ENCODE measurements at places on chromosomes 1 and 21.

GRCh38 chr1:59124166-59124565 is 172.7 kb upstream of the FGGY start:
- DNase-seq, result no peak

DNA sequence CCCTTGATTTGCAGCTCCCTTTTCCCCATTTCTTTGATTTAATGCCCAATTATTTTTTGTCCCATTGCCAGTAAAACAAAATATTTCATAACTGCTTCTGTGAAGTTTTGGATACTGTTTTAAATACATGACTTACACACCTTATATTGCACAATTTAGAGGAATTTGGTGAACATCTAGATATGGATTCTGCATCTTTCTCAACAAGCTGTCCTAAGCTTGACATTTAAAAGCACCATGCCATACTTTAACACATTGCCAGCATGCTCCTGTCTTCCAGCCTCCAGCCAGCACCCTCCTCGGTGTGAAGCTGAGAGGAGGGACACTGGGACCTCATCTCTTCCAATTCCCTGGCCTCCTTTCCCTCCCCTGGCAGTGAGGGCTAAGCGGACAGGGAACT is 167.6 kb downstream of the SEC16B start:
- DNase-seq, result no peak

GRCh38 chr1:36446271-36446670 is 4.0 kb downstream of the OSCP1 start:
- peak; percentile 69 for DNase-seq

DNA sequence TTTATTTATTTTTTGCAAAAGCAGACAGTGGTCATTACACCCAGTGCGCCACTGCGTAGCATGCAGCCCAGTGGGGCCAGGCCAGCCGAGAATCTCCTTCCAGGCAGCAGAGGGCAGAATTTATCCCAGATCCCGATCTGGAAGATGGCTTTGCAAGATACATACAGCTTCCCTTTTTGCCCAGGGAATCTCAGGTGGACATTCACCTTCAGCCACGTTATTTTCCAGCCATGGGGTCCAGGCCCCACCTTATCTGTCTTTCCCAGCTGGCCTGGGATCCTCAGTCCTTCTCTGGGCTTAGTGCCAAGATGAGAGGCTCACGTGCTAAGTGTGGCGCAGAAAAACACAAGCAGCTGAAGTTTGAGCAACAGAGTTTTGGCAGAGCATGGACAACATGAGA is 123.6 kb downstream of the AJAP1 start:
- no peak for DNase-seq

GRCh38 chr1:229597877-229598276 is 28.0 kb downstream of the TAF5L start:
- DNase-seq, result no peak

GRCh38 chr1:201198598-201198997 is 8.0 kb downstream of the IGFN1 start:
- DNase-seq, result no peak

- DNase-seq, result no peak
Observed at GRCh38 chr1:225940385-225941151, 452 bp downstream of the LEFTY2 start.

DNA sequence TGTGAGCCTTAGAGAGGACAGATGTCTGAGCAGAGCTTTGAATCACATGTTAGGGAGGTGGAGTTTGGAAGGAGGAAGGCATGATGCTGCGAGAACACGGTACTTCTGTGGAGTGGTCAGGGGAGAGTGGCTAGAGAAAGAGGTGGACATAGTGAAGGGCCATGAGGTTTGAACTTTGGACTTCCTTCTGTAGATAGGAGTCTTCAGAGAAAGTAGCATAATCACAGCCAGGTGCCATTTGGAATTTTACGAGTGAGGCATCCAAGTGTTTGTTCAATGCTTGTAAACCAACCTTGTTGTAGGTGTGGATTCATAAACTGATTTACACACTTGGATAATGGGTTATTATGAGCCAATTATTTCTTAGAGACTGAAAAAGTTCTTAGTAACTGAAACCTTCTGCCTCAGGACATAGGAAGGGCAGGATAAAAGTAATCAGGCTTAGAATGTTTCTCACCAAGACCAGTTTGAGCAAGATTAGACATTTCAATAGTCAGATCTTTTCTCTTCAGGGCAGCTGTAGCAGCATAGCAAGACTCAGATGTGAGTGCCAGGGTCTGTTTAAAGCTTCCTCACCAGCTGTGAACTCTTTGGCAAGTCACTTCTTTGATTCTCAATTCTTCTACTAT is 83.5 kb upstream of the HMCN1 start:
- no peak for DNase-seq

GRCh38 chr1:87560137-87560536 is 231.5 kb downstream of the LMO4 start:
- no peak for DNase-seq

DNA sequence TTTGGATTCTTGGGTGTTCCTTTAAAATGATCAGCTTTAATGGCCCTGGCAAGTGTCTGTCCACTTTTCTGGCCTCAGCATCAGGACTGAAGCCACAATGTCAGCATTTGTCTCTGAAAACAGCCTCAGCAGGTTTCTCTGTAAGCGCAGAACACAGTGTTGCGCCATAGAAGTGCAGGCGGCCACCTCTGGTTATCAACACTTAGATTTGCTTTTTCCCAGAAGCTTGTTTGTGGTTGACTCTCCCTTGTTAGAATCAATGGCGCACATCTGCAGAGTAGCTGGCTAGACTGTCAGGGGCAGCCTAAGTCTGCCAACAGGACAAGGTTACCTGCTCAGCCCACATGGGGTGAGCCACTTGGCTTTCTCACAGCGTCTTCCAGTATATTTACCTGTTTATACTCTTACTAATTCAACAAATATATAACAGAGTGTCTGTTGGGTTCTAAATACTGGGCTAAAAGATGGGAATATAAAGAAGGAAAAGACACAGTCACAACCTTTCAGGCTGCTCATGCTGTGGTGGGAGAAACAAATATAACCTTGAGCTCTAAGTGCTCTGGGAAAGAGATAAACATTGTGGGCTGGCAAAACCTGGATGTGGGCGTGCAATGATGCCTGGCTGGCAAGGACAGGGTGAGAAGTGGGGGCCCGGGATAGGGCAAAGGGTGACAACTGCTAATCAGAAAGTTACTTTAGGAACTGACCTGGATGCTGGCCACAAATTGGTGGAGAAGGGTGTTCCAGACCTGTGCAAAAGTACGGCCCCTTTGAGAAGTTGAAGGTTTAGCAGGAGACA is 149.3 kb upstream of the KIAA0040 start:
- no peak for DNase-seq

DNA sequence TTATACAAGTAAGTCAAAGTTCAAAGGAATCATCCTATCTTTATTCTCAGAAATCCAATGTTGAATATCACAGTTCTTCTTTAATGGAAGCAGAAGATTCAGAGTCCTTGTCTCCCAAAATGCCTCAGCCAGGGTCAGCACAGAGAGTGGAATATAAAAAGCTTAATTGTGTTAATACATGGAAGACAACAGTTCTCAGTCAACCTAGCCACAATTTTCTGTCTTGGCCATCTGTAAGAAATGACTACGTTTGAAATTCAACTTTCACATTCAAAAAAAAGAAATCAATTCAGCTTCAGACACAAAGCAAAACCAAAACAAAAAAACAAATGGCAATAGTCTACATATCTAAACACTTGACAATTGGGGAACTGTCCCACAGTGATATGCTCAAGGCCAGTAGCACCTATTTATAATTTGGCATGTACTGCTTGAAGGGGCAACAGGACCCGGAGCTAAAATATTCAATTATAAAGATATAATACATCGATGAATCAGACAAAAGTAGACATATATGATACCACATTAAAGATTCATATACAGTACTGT is 27.3 kb upstream of the GLIS1 start:
- no peak for DNase-seq

GRCh38 chr1:107867422-107867821 is 97.6 kb downstream of the VAV3 start:
- no peak for DNase-seq

DNA sequence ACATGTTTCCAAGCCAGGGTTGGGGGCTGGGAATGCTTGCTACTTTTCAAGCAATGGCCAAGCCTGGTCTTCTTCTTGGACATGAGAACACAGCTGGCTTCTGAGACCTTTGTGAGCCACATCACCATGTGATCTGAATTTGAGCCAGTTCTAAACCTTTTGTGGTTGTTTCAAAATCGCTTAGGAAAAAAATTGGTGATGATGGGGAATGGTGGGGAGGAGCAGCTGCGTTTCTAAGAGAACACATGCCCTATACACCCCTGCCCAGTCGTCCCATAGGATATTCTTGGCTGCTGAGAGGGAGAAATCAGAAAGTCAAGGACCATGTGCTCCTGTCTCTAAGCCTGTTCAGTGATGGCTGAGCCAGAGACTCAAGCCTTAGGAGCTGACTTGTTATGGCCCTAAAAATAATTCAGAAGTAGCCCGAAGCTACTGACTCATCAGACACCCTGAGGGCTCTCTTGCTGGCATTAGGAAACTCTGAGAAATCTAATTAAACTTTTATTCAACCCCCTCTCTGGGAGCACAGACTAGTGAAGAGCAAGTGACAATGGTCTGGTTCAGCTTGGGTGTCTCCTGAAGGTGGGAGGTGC is 30.5 kb downstream of the CCDC185 start:
- DNase-seq, result no peak

GRCh38 chr1:11550664-11551283 is 71.8 kb downstream of the DISP3 start:
- peak; percentile 25 for DNase-seq

GRCh38 chr1:239233626-239234025 is 152.7 kb upstream of the CHRM3 start:
- DNase-seq, result peak; percentile 5

DNA sequence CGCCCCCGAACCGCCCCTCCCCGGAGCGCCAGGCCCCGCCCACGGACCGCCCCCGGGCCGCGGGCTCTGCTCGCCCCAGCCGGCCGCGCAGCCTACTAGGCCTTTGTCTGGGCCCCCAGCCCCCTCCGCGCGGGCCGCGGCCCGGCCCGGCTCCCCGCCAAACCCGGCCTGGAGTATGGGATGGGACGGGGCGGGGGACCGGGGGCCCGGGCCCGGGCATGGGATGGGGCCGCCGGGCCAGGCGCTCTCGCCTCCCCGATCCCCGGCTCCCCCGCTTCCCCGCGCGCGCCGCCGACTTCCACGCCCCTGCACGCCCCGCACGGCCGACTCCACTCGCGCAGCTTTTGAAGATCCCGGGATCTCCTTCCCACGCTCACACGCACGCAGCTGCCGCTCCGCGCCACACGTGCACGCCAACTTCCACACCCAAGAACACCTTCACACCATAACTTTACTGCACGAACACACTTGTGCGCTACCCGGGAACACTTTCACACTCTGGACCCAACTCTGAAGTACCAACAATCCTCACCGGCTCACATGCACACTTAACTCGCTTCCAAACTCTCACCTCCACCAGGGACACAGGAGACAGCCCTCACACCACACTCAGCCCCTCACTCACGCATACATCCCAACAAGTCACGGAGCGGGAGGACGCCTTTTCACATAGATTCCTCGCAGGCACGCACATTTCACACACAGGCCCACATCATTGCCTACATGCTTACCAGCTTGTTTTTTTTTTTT is 437 bp upstream of the HSPG2 start:
- DNase-seq, result peak; percentile 49

DNA sequence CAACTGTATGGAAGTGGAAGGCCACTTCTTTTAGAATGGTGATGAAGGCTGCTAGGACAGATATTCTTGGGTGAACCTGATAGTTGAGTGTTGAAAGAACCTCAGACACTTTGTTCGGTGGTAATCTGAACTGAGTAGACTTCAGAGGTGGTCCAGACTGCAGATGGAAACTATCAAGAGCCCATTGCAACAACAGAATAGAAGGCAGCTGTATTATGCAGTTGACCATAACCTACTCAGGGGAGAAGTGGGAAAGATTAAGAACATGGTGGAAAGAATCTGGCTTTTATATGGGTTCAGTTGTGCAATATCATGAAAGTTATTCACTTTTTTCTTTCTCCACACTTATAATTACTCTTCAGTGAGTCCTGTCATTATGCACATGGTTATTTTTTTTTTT is 194.0 kb downstream of the KCNK2 start:
- DNase-seq, result no peak

DNA sequence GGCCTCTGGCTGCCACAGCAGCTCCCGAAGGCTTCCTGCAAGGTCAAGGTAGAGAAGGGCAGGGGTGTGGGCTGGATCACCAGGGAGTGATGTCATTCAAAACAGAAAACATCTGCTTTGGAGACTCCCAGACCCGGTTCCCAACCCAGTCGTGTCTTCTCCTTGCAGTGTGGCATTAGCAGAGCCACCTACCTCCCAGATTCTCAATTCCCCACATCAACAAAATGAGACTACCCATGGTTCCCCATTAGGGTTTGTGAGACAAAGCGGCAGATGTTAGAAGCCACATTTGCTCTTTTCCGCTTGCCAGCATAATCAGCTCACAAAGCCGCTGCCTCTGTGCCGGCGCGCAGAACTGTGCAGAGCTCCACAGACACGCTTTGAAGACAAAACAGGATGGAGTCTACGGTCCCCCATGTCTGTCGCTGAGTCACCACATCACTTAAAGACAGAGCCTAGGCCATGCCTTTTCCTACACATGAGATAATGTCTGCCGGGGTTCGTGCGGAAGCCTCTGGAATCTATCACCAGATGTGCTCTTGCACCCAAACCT is 12.5 kb downstream of the KIF17 start:
- no peak for DNase-seq

DNA sequence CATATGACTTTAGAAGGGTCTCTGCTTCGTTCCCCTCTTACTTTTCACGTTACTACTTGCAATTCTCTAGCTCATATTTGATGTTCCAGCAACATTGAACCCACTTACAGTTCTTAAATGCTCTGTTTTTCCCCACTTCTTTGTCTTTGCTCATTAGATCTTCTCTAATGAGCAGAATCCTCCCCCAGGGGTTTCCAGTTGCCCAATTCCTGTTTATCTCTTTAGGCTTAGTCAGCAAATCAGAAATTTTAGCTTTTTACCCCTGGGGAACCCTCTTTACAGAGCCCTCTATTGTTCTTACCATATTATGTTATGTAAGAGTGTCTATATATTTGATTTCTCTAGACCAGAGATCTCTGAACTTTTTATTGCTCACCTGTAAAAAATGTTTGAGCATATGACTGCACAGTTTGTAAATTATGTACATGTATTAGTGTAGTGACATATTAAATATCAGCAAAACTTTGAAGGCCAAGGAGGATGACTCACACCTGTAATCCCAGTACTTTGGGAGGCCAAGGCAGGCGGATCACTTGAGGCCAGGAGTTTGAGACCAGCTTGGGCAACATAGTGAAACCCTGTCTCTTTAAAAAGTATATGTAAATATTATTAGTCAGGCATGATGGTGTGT is 71.4 kb downstream of the FNBP1L start:
- no peak for DNase-seq
